Breast epithelium (tissue), 4 donors: ENCODE measurements at places on chromosomes 4 and X.

- H3K36me3 ChIP-seq = no peaks in the 10 kb centered on the region
- peaks cover 88% of the 10 kb centered on the region for H3K27me3 ChIP-seq
- H3K4me3 ChIP-seq = no peak overlapping the region
- H3K27ac ChIP-seq = no peak overlapping the region
- no peaks in the 10 kb centered on the region for H3K4me1 ChIP-seq
- DNase-seq = no peak
Observed at GRCh38 chrX:107454302-107454701, 4.8 kb downstream of the FRMPD3 start.

GRCh38 chrX:56729152-56729850 lies at the start of gene NBDY:
Gene NBDY (plus strand): TSS chrX:56729243. CDS start chrX:56729354, 111 bp downstream.
- H3K36me3 ChIP-seq = no peaks in the 10 kb centered on the region
- H3K4me3 ChIP-seq = peak within 1 kb of the TSS; percentile 54
- peak within 1 kb of the TSS; percentile 77 for H3K27ac ChIP-seq
- H3K4me1 ChIP-seq = no peaks in the 10 kb centered on the region
- DNase-seq = peak; percentile 43

GRCh38 chrX:57667010-57667409 lies 13.1 kb downstream of the NLRP2B start:
- H3K27ac ChIP-seq = no peak overlapping the region
- no peak for DNase-seq
- H3K27me3 ChIP-seq = no peaks in the 10 kb centered on the region
- no peaks in the 10 kb centered on the region for H3K4me1 ChIP-seq
- no peaks in the 10 kb centered on the region for H3K36me3 ChIP-seq

DNA sequence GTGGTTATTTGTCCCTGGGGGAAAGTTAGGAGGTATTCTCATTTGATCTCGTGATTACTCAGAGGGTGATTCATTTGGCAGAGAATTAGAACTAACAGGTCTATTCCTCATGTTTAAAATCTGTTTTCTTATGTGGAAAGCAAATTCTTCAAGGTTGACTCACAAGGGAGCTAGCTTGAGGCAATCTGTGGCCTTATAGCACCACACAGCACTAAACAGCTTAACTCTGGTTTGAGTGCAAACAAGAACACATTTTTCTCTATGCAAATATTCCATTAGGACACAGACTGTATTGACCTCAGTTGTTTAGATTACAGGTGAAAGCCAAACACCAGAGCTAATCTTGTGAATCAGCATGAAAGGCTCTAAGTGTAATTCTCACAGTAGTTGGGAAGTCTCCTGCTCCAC lies 694.4 kb upstream of the POU3F4 start:
- no peaks in the 10 kb centered on the region for H3K27me3 ChIP-seq
- peak; percentile 51 for DNase-seq
- no peaks in the 10 kb centered on the region for H3K36me3 ChIP-seq
- H3K4me3 ChIP-seq = no peak overlapping the region
- H3K4me1 ChIP-seq = no peaks in the 10 kb centered on the region

GRCh38 chr4:78591404-78591803 lies 39.8 kb downstream of the ANXA3 start:
- no peaks in the 10 kb centered on the region for H3K4me1 ChIP-seq
- H3K4me3 ChIP-seq = no peak overlapping the region
- H3K27me3 ChIP-seq = no peaks in the 10 kb centered on the region
- H3K27ac ChIP-seq = no peak overlapping the region
- no peak for DNase-seq
- H3K36me3 ChIP-seq = no peaks in the 10 kb centered on the region

GRCh38 chr4:31947101-31947500 lies 1226.9 kb downstream of the PCDH7 start:
- H3K4me1 ChIP-seq = no peaks in the 10 kb centered on the region
- no peaks in the 10 kb centered on the region for H3K36me3 ChIP-seq
- no peaks in the 10 kb centered on the region for H3K27me3 ChIP-seq
- no peak overlapping the region for H3K27ac ChIP-seq
- DNase-seq = no peak
- no peak overlapping the region for H3K4me3 ChIP-seq

DNA sequence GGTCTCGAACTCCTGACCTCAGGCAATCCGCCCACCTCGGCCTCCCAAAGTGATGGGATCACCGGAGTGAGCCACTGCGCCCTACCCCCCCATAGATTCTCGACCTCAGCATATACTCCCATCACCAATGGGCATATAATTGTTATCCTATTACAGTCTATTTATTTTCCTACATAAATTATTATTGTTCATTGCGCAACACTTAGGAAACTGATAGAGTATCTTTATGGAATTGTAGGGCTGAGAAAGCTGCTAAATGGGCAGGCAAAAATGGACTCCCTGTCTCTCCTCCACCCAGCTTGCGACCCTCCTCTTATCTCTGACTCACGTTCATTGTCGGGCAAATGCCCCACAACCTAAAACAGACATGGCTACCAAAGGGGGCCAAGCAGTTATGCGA lies 1.0 kb downstream of the ERVMER34-1 start:
- no peaks in the 10 kb centered on the region for H3K36me3 ChIP-seq
- DNase-seq = no peak
- no peak overlapping the region for H3K4me3 ChIP-seq
- no peak overlapping the region for H3K27ac ChIP-seq

DNA sequence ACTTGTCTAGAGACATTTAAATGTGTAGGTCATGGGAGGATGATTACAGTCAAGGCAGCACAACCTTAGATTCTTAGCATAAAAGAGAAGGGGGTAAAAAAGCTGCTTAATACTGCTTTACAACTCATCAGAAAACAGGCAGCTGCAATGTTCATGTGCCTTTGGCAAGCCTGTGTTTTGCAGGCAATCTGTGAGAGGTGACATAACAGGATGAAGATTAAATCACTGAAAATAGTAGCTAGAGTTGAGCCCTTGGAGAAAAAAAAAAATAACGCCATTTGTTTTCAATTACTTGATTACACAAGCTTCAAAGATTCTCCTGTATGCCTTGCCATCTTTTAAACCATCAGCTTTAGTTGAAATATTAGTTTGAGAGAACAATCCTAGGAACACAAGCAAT lies 847.6 kb upstream of the LCORL start:
- no peak overlapping the region for H3K4me3 ChIP-seq
- no peak overlapping the region for H3K27ac ChIP-seq
- no peaks in the 10 kb centered on the region for H3K36me3 ChIP-seq

DNA sequence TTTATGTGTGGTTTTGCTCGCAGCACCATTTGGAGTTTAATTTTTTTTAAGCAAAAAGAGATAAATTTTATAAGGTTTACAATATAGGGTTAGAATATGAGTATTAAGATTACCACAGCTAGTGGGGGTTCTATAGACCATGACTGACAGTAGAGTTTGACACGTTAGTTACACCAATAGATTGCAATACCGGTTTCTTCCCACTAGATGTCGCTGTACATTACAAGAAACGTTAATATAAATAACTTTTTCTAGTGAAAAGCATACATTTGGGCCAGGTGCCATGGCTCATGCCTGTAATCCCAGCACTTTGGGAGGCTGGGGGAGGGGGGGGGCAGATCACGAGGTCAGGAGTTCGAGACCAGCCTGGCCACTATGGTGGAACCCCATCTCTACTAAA lies 433.6 kb downstream of the MAGEB5 start:
- no peaks in the 10 kb centered on the region for H3K36me3 ChIP-seq
- no peak overlapping the region for H3K4me3 ChIP-seq
- no peaks in the 10 kb centered on the region for H3K4me1 ChIP-seq

DNA sequence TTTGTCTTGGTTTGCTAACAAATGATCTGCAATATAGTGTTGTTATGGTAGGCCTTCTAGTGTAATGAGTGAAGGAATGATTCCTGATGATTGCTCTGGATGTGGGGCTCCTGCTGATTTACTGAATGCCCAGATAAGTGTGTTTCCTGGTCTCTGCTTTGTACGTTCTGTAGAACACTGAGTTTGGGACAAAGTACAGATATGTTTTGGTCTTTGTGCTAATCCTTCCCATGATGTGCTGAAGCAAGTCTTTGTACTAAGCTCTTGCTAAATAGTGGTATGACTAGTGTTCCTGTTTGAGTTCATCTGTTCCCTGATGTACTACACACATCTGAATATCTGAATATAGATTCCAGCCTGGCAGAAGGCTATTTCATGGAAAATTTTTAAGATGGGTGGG lies 36.9 kb upstream of the XIAP start:
- no peak overlapping the region for H3K27ac ChIP-seq
- no peaks in the 10 kb centered on the region for H3K27me3 ChIP-seq
- DNase-seq = no peak
- H3K36me3 ChIP-seq = no peaks in the 10 kb centered on the region
- no peaks in the 10 kb centered on the region for H3K4me1 ChIP-seq
